ENCODE measurements at places on chromosomes 7 and 10. TPM values are rescaled to one million over a fixed set of nuclear protein-coding genes. Genes with fewer than 3 reads are reported as not detected.
A peak's percentile ranks its signal among the peaks of the same experiment; 100 is the strongest.

- no peak for DNase-seq
Measured at GRCh38 chr7:158458096-158458495, 129.5 kb downstream of the PTPRN2 start.

DNA sequence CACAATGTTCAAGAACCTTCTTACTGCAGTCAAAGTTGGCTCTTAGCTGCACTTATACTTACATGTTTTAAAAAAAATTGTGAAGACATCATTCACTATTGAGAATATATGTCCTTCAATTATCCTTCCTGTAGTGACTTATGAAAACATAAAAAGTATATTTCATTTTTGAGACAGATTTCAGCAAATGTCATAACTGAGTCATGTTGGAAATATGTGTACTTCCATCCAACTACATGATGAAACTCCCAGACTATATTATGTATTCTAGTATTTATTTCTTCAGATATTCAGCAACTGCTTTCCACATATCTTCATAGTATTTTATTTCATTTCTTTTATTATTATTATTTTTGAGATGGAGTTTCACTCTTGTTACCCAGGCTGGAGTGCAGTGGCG lies 160.2 kb downstream of the ARHGAP12 start:
- DNase-seq, result no peak

Gene DENND2A
- total RNA-seq, result 67.9 TPM

Gene ARMH3
- total RNA-seq, result 5.9 TPM

Gene CALHM1
- not detected for total RNA-seq

DNA sequence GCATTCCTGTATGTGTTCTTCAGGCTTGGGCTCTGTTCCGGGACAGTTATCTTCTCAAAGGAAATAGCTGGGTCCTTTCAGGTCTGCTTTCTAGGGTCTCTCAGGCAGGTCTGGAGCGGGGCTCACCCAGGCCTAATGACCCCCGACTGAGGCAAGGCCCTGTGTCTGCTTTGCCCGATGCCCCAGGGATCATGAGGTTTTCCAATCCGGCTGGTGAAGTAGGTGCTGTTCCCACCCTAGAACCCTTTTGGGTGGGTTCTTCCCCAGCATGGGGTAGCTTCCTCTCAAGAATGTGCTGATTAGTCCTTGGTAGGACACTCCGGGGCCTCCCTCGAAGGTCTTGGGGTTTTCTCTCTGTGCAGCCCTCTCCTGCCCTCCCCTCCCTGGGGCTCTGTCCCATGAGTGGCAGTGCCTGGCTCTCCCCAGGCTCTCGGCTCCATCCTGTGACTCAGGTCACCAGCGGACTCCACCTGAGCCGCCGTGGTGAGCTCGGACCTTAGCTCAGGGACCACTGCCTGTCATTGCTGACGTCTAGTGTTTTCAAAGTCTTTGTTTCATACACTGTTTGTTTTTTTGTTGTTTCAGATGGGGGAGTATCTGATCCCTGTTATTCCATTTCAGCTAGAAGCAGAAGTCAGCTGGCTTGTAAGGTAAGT lies 71.0 kb upstream of the NKX6-2 start:
- DNase-seq, result no peak

Gene NPSR1
- not detected for total RNA-seq

GRCh38 chr7:139827042-139827441 lies 2.0 kb upstream of the TBXAS1 start:
- DNase-seq, result no peak

GRCh38 chr10:123147635-123148413 lies at the start of gene HMX2:
Gene HMX2 (plus strand): TSS chr10:123148136. CDS start chr10:123148379, 243 bp downstream.
- no peak for DNase-seq

GRCh38 chr10:114389426-114389825 lies 14.9 kb downstream of the AFAP1L2 start:
- peak; percentile 96 for DNase-seq

DNA sequence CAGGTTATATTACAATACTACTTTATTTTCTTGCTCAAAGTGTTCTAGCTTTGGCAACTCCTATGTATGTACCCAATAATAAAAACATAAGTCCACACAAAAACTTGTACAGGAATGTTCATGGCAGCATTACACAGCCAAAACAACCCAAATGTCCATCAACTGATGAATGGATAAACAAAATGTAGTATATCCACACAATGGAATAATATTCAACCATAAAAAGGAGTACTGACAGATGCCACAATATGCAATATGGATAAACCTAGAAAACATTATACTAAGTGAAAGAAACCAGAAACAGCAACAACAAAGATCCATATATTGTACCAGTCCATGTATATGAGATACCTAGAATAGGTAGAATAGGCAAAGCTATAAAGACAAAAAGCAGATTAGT lies 21.0 kb downstream of the PPA1 start:
- no peak for DNase-seq

- no peak for DNase-seq
Measured at GRCh38 chr7:99594948-99595745, 2.9 kb upstream of the TMEM225B start.

Gene CPN1
- not detected for total RNA-seq

DNA sequence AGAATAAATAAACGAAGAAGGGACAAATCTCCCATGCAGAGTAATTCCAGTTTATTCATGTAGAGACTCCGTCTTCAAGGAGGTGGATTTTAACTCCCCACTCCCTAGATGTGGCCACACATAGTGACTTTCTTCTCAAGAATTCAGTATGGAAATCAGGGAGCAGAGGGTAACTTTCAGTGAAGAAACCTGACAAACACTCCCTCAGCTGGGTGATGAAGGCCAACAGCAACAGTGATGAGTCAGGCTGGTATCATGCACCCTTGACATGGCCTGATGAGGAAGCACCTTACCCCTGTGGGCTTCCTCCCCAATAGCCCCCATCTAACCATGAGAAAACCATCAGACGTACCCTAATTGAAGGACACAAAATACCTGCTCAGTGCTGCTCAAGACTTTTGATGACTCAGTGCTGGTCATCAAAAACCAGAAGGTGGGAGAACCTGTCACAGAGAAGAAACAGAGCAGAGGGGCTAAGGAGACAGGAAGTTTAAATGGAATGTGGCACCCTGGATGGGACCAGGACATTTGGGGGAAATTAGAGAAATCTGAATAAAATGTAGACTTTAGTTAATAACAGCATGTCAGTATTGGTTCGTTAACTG lies 50.6 kb downstream of the ADAMTS14 start:
- peak; percentile 91 for DNase-seq

DNA sequence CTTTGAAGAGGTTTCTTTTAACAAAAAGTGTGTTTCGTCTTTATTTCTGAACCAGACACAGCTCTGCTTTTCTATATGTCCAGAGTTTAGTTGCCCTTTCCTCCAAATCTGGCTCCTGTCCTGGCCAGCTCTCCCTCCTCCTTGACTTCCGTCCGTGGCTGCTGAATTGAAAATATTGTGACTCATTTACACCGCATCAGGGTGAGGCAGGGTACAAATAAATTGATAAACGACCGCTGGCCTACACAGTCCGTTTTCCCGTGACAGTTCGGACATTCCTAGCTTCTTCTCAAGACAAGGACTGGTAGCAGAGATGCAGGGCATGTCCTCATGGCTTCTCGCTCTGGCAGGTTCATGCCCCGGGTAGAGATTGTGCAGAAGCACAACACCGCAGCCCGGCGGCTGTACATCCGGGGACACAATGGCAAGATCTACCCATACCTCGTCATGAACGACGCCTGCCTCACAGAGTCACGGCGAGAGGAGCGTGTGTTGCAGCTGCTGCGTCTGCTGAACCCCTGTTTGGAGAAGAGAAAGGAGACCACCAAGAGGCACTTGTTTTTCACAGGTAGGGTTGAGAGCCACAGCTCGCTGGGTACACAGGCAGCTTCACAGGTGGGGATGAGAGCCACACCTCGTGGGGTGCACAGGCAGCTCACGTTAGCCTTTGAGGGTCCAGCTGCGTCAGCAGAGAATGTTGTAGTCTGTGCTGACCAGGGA lies 126.6 kb downstream of the TRRAP start:
- DNase-seq, result no peak

DNA sequence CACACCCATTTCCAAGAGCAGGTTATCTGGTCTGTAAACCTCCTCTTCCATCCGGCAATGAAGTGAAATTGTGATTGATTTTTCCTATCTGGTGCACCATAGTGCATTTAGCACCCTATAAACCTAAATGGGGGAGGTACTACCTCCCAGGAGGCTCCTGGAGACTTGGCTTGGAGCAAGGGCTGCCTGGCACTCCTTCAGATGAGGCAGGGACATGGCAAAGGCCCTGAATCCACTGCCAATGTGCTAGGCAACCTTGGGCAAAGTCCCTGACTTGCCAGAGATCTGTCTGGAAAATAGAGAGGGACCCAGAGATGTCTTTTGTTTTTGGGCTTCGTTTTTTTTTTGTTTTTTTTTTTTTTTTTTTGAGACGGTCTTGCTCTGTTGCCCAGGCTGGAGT lies 6.7 kb upstream of the GRID1 start:
- DNase-seq, result no peak

GRCh38 chr10:15558136-15558535 lies 161.6 kb downstream of the ITGA8 start:
- no peak for DNase-seq

Gene STX1A
- 13.9 TPM for total RNA-seq

- peak; percentile 88 for DNase-seq
Measured at GRCh38 chr10:119428789-119429188, 113.7 kb downstream of the RGS10 start.

- no peak for DNase-seq
Measured at GRCh38 chr7:24601600-24601999, 28.3 kb downstream of the PALS2 start.

- peak; percentile 3 for DNase-seq
Measured at GRCh38 chr10:55065185-55065584, 264.2 kb upstream of the PCDH15 start.

DNA sequence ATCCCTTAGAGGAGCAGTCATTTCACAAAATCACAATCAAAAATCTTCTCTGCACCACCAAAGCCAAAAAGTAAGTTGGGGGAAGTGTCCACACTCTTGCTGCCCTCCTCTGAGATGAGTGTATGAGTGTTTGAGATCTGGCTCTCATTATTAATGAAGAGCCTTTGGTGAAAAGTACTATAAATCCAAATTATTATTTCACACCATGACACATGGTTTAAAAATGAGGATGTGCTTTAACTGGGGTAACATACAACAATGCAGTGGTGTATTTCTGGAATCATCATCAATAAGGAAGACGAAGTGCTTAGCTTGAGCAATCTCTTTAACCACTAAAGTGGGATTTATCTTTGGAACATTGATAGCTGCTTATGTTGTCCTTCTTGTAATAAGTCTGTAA lies 114.2 kb upstream of the ADAM12 start:
- DNase-seq, result peak; percentile 16

GRCh38 chr7:92423710-92424131 lies 23.6 kb upstream of the GATAD1 start:
- no peak for DNase-seq

DNA sequence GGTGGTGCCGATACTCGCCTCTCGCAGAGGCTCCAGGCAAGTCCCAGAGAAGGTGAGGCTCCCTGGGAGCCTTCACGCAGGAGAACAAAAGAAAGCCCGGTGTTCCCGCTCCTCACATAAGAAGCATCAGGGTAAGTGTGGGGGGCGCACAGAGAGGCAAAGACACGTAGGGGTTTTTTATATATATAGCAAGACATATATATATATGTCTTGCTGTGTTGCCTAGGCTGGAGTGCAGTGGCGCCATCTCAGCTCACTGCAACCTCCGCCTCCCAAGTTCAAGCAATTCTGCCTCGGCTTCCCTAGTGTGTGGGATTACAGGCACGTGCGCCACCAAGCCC lies 61.3 kb downstream of the PDIA4 start:
- no peak for DNase-seq

DNA sequence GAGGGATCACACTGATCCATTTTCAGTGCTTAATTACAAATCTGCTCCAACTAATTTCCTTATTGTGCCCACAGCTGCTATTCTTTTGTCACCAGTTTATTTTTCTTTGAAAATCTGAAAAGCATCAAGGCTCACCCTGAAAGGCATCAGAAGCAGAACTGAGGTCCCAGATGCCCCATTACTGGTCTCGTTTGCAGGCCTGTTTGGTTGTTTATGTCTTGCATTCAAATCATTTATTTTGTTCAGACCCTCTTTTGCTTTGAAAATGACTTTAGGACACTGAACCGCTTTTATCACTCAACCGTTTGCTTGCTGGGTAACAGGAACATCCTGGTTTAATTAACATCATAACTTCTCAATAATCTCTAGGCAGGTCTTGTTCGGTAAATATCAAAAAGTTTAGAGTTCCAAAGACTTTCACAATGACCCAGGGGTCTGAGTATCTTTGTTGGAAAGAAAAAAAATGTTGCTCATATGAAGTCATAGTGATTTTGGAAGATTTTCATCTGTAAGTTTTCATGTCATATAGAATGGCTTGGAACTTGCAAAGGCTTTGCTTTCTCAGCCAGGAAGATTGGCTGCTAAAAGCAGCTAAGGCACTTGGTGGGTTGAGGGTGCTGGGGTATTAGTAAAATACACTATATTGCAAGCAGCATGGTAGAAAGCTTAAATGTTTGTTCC lies 398.3 kb upstream of the NPVF start:
- no peak for DNase-seq

GRCh38 chr10:105041956-105042355 lies 400.9 kb downstream of the SORCS3 start:
- peak; percentile 98 for DNase-seq

DNA sequence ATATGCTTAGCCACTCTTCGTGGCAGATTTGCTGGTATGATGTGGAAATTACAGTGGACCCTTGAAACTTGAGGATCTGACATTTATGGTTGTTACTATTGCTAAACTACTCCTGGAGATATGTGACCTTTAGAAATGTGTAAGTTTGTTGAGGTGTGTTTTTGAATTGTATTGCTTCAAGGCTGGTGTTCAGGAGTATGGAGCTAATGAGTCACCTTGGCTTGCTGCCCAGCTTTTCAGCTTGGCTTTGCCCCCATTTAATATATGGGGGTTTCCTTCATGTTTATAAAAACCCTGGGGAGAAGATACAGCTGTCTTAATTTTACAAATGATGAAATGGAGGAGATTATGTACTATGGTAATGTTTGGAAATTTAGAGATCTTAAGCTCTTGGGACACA lies 11.6 kb downstream of the HBP1 start:
- peak; percentile 88 for DNase-seq

GRCh38 chr10:13706604-13707003 lies 119.8 kb downstream of the PRPF18 start:
- no peak for DNase-seq

GRCh38 chr7:155701972-155702544 lies 57.6 kb downstream of the RBM33 start:
- DNase-seq, result no peak

Gene BMS1
- 20.3 TPM for total RNA-seq

All from renal cortical epithelial cell (primary cell).